ENCODE measurements at places on chromosomes 12 and 14.

GRCh38 chr12:49331380-49332222 lies 5.4 kb downstream of the C1QL4 start:
- peak; percentile 77 for DNase-seq

GRCh38 chr12:14577344-14577743 lies 9.7 kb upstream of the PLBD1 start:
- no peak for DNase-seq

DNA sequence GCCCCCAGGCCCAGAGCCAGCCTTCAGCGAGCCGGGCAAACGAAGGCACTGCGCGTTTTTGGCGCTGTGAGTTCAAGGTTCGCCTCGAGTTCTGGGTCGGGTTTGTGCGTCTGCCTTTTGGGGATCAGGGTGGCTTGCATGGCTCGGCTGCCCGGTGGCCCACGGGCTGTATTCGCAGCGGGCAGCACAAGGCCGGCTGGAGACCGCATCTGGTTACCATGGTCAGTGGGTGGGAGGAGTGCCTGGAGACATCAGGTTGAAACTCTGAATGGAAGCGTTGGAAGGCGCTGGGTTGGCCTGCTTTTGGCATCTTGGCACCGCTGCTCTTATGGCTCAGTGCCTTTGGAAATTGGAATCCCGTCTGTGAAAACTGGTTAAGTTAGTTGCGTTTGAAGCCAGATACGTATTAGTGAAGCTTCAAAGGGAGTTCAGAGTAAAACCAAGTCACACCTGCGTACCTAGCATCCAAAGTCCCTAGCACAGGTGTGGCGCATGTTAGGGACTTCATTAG lies 50.9 kb downstream of the SNAPC1 start:
- peak; percentile 29 for DNase-seq

GRCh38 chr14:95318399-95319311 lies 1.1 kb downstream of the CLMN start:
- DNase-seq, result peak; percentile 32

- no peak for DNase-seq
Observed at GRCh38 chr12:52953181-52953841, 4.4 kb downstream of the KRT18 start.

DNA sequence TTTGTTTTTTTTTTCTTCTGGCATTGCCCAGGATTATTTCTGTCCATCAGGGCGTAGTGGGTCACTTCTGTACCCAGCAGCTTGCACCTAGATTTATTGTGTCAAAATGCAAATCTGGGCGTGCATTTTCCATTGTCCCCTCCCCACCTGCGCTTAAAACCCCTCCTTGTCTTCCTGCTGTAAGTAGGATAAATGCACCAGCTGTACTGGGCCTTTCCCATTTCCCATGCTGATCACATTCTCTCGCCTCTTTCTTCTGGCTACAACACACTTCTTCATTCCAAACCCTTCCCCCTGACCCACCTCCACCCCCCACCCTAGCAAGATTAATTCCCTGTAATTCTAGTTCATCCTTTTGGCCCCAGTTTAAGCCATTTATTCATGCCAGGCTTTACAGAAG lies 128.0 kb downstream of the ETV6 start:
- no peak for DNase-seq

- no peak for DNase-seq
Observed at GRCh38 chr12:13652105-13652504, 329.3 kb downstream of the GRIN2B start.

GRCh38 chr12:11563785-11564739 lies 85.4 kb upstream of the ETV6 start:
- no peak for DNase-seq

DNA sequence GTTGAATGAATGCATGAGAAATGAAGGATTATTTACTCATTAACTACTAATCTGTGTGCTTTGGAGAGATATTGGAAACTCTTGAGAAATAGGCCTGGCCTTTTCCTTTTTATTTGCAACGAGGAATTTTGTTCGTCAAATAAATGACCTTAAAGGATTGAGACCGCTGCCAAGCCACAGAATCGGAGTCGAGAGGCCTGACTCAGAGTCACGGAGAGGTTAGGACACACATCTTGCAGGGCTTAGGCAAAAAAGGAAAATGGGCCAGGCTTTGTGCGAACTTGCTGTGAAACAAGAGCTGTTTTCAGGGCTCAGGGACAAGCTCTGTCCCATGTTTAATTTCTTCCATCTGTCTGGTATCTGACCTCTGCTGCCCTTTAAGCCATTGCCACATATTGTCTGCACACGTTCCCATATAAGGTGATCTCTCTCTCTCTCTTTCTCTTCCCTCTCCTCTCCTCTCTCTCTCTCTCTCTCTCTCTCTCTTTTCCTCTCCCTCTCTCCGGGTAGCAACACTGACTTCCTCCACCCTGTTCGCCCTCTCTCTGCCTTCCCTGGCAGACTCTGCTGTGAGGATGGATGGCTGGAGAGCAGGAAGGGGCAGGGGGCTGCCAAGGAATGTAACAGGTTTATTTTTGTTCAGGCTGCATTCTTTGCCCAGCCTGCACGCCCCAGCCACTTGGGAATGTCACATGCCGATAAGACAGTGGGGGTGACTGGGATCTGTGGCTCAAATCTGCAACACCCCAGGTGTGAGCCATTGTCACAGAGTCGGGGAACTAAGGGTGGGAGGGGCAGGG lies 14.9 kb upstream of the IFT81 start:
- DNase-seq, result peak; percentile 22

DNA sequence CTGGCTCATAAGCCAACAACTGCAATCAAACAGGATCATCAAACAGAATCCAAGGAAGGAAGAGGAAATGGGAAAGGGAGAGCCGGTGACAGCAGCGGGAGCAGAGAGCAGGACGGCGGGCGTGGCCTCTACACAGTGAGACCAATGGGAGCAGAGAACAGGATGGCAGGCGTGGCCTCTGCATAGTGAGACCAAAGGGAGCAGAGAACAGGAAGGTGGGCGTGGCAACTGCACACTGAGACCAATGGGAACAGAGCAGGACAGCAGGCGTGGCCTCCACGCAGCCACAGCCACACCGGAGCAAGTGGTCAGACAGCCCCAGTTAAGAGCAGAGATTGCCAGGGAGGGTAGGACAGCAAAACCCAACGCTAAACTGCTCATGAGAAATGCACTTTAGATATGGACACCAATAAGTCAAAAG lies 16.4 kb downstream of the LRCOL1 start:
- peak; percentile 90 for DNase-seq

DNA sequence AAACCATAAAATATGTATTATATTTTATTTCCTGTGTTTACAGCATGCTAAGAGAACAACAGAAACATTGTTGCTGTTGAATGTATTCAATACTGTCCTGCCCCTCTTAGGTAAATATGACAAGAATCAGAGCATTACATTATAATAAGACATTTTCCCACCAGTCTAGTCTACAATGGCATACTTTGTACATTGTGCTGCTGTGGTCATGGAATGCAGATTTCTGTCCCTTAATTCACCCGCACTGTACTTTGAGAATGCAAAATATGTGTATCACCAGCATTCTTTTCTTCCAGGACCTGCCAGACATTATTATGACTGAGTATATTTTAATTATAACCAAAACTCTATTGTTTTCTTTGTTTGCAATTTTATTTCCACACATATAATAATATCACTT lies 16.5 kb upstream of the OR10AD1 start:
- DNase-seq, result no peak

DNA sequence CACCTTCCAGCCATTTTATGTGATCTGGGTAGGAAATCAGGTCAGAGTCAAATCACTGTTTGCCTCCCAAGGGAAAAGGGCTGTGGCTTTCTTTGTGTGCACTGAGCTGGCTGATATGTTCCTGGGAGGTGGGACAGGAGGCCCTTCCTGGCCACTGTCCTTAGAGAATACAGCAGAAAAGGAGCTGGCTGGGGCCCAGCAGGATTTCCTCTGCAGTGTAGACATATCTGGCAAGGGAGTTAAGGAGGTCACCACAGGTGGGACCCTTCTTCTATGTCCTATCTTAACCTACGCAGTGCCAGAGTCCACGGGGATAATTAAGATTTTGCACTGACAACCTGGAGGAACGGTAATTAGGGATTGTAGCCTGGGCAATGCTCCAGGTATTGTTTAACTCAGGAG lies 145.3 kb downstream of the NTF3 start:
- no peak for DNase-seq

GRCh38 chr12:25817166-25817565 lies 141.3 kb upstream of the RASSF8 start:
- no peak for DNase-seq

- peak; percentile 47 for DNase-seq
Observed at GRCh38 chr12:31362759-31363415, 36.9 kb upstream of the SINHCAF start.

GRCh38 chr12:19382111-19382526 lies 57.2 kb upstream of the AEBP2 start:
- no peak for DNase-seq

DNA sequence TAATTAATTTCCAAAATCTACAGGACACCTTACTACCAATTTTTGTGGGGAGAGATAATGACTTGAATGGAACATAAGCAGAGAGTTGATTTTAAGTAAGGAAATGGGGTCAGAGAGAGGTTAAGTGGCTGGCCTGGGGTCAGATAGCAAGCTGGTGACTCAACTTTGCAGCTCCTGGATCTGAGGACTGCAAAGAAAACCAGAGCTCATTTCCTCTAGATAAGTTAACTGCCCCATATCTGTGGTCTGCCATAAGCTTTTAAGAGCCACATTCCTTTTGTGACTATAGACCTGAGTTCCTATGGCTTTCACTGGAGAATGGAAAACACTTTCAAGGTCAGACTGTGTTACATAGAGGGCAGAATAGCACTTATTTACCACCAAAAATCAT lies 201.2 kb upstream of the PRICKLE1 start:
- no peak for DNase-seq

DNA sequence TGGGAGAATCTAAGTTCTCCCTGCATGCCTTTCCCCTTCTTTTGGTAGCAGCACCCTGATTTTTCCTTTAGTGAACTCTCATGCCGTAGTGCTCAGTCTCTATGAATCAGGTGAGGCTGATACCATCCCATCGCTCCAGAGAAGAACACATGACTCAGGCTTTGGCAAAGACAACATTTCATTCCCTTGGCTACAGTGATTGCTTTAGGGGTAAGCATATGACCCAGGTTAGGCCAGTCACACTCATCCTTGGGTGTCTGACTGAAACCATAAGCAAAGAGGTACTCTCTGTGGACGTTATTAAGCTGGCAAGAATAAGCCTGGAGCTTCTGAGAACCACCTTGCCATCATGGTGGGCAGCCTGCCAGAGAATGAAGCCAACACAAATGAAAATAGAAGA lies 141.8 kb downstream of the MYRFL start:
- no peak for DNase-seq

- DNase-seq, result no peak
Observed at GRCh38 chr12:13365748-13366366, 169.3 kb downstream of the EMP1 start.

GRCh38 chr12:27330846-27331245 lies 1.8 kb upstream of the BMAL2 start:
- no peak for DNase-seq

DNA sequence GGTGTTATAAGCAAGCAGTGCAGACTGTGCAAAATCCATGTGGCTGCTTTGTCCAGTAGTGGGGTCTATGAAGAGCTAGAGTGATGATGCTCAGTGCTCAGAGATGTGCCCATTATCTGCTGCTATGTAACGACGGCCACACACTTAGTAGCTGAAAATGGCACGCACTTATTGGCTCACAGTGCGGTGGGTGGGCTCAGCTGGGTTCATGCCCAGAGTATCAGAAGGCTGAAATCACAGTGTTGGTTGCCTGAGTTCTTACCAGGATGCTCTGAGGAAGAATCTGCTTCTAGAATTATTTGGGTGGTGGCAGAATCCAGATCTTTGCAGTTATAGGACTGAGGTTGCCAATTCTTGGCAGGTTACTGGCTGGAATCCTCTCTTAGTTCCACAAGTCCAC lies 124.7 kb downstream of the SLC15A4 start:
- no peak for DNase-seq

DNA sequence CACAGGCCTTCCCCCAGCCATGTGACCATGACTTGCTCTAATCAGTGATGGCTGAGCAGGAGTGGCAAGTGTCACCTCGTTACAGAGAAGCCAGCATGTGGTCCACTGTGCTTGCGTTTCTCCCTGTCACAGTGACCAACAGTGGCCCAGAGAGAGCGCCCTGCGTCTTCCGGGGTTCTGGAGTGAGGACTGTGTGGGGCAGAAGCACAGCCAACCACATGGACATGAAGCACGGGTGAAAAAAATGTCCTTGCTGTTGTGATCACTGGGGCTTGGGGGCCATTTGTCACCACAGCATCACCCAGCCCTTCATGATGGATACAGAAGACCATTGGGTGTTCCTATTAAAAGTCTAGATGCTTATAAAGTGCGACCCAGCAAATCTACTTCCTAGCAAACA lies 174.6 kb upstream of the C14orf180 start:
- DNase-seq, result no peak

GRCh38 chr12:53497461-53497860 lies 1.8 kb downstream of the MAP3K12 start:
- no peak for DNase-seq

GRCh38 chr14:30221546-30221945 lies 293.9 kb upstream of the PRKD1 start:
- DNase-seq, result no peak

- no peak for DNase-seq
Observed at GRCh38 chr14:24432259-24433131, 2.7 kb downstream of the KHNYN start.

DNA sequence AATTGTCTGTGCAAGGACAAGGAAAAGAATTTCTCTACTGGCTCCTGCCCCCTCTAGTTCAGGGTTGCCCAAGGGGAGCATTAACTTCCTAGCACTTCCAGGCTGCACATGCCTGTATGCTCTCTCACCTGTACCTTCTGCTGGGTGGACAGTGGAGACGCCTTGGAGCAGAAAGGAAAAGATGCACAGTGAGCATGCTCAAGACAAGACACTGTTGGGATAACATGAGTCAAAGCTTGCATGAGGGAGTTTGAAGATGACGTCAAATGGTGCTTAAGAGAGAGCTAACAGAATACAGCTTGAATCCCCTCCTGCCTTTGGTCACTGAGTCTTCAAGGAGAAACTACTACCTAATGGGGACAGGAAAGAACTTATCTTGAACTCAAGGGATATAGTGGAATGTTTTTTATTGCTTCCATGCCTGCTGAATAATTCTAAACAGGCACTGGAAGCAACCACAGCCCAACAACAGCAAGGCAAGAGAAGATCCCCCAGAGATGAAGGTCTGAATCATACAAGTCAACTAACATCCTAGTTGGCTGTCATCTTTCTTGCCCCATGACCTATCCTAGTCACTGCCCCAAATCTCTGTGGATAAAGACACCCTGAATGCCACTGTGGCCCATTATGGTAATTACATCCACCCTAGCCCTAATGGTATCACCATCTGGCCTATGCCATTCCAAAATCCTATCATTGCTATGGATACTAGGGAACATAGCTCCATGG lies 23.5 kb downstream of the RPS6KA5 start:
- no peak for DNase-seq

- DNase-seq, result no peak
Observed at GRCh38 chr12:124007826-124008570, 35.0 kb downstream of the ZNF664 start.

- no peak for DNase-seq
Observed at GRCh38 chr12:63480186-63480585, 188.1 kb downstream of the DPY19L2 start.

DNA sequence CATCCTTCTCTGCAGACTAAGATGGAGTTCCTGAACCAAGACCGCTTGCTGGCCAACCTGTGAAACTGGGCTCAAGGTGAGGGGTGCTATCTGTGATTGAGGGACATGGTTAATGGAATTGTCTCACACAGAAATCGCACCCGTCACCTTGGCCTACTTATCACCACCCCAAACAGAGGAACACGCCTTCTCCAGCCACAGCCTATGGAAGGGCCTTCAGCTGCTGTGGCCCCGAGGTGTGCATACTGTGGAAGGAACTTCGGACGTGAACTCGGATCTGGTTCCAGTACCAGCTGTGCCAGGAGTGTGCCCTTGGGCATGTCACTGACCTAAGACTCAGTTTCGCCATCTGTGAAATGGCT lies 44.4 kb downstream of the EVL start:
- DNase-seq, result no peak

Measured in WTC11 (cell line).